AG04450 (cell line): ENCODE measurements at places on chromosomes 11 and 22. TPM values are rescaled to one million over a fixed set of nuclear protein-coding genes. Genes with fewer than 3 reads are reported as not detected.

GAL3ST3 gene
- 0.09 and 0.11 TPM in 2 replicates for polyA plus RNA-seq

MYEOV gene
- 1.6 and 3.3 TPM in 2 replicates for polyA plus RNA-seq

GDPD4 gene
- not detected in 2 replicates for polyA plus RNA-seq

KMT5B gene
- polyA plus RNA-seq, result 14.7 and 17.2 TPM in 2 replicates

GLB1L2 gene
- 0.11 and 0.12 TPM in 2 replicates for polyA plus RNA-seq

RTN4RL2 gene
- 0.11 and 0.45 TPM in 2 replicates for polyA plus RNA-seq

PTPRCAP gene
- polyA plus RNA-seq, result 0.07 and 0.12 TPM in 2 replicates

PATE2 gene
- not detected in 2 replicates for polyA plus RNA-seq

VPS26B gene
- polyA plus RNA-seq, result 49.9 and 53.7 TPM in 2 replicates

GRCh38 chr11:86957976-86958646 lies 2.9 kb upstream of the FZD4 start:
- no peak for DNase-seq

DNA sequence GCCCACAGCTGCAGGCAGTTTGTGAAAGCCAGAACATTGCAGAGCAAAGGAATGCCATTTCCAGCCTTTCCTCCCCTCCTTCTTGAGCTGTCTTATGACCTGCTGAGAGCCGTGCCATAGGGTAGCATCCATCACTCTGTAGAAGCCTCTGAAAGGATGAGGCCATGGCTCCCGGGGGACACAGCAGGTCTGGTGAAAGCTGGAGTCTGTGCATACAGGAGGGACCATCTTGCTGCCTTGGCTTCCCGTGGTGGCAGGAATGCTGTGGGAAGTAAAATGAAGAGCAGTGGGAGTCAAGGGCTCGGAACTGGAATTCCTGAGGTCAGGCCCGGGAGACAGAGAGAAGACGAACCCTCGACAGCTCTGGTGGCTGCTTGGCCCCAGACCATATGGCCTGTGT lies 30.9 kb downstream of the ANO1 start:
- DNase-seq, result no peak

DNA sequence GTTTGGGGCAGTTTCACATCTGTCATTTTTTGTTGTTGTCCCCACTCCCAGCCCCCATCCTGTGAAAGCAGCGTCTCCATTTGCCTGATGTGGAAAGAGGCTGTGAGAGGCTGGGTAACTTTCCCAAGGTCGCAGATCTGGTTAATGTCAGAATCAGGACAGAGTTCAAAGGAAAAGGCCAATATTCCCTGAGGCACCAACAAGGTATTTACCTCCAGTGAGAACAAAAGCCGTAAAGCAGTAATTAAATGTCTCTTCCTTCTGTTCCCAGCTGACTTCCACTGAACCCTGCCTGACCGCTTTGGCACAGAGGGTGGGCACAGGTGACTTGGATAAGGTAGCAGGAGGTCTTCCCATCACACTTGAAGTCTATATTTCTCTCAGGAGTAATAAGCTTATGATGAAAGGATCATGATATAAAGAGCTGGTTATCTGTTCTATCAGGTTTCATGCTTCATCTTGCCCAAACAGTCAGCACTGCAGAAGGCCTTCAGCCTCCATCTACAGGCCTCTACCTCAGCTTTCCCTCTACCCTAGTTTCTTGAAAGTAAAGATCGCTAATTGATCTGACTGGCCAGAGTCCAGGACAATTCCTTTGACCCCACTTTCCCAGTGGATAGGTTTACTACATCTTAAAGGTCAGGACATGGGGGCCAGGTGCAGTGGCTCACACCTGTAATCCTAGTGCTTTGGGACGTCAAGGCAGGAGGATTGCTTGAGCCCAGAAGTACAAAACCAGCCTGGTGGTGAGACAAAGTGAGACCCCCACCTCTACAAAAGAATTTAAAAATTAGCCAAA lies 9.4 kb downstream of the C11orf91 start:
- DNase-seq, result no peak

DNA sequence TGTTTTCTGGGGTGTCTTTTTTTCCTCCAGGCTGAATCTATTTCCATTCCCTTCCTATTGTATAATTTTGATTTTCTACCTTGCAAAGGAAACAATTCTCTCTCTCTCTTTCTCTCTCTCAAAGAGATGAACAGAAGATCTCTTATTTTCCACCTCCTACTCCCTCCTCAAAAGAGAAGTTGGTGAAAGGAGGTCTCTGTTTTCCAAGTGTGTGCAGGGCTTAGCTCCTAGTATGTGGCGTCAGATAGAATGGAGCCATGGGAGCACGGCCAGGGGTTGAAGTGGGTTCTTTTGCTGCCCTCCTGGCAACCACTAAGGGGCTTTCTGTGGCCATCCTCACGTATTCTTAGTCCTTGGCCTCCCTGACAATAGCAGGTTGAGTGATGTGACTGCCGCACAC lies 480 bp downstream of the TRIM34 start:
- DNase-seq, result no peak

- peak; percentile 13 for DNase-seq
These were observed 418.2 kb downstream of the SOX6 start for GRCh38 chr11:15938121-15938611.

- no peak for DNase-seq
These were observed 26.9 kb upstream of the CSTF3 start for GRCh38 chr11:33187998-33188722.

- DNase-seq, result peak; percentile 50
These were observed 150.5 kb downstream of the FEZ1 start for GRCh38 chr11:125345421-125346178.

- no peak for DNase-seq
These were observed 20.4 kb downstream of the SLC37A2 start for GRCh38 chr11:125083312-125084056.

DNA sequence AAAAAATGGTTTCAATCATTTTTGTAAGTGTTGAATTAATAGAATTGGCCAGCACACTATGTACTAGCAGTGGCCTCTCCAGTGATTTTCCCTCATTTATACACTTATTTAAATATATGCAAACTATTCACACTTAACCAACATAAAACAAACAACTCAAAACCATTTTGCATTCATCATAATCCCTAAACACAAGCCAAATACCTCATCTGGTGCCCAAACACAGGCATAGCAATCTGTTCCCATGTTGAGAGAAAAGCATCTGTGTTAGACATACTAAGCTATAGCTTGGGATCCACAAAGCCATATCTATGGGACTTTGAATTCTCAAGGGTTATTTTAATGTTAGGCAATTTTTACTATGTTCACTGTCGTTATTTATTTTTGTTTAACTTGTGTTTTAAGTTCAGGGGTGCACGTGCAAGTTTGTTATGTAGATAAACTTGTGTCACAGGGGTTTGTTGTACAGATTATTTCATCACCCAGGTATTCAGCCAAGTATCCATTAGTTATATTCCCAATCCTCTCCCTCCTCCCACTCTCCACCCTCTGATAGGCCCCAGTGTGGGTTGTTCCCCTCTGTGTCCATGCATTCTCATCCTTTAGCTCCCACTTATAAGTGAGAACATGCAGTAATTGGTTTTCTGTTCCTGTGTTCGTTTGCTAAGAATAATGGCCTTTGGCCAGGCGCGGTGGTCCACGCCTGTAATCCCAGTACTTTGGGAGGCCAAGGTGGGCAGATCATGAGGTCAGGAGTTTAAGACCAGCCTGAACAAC lies 31.0 kb upstream of the RCN1 start:
- DNase-seq, result no peak

DNA sequence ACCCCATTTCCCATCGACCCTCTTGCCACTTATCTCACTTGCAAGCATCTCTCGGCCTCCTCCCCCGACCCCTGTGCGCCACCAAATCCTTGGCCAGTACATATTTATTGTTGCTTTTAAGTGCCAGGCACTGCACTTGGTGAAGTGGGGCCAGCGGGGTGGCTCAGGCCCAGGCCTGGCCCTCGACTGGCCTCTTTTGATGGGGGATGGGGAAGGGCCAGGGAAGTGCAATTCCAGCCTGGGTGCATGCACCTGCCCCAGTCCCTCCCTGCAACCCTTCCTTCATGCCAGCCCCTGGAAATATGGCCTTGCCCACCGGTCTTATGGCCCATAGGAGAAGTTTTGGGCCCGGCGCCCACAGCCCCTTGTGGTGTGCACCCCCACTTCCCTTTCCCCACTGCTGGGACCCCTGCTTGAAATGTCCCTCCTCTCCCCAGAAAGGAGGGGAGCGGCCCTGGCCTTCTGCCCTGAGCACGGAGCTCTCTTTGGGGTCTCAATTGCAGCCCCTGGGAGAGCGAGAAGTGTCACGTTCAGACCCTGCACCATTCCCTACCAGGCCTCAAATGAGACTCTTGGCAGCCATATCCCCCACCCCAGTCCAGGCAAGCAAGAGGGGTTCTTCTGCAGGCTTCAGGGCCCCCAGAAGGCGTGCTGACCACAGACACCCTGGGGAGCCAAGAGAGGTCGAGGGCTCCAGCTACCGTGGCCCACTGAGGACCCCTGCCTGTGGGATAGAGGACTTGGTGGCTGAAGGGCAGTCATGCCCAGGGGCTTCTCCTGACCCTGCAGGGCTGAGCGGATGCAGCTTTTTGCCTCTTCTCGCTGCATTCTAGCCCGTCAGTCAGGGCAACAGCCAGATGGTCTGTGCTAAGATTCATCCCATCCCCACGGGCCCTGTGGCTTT lies 961 bp downstream of the SUSD2 start:
- no peak for DNase-seq

DNA sequence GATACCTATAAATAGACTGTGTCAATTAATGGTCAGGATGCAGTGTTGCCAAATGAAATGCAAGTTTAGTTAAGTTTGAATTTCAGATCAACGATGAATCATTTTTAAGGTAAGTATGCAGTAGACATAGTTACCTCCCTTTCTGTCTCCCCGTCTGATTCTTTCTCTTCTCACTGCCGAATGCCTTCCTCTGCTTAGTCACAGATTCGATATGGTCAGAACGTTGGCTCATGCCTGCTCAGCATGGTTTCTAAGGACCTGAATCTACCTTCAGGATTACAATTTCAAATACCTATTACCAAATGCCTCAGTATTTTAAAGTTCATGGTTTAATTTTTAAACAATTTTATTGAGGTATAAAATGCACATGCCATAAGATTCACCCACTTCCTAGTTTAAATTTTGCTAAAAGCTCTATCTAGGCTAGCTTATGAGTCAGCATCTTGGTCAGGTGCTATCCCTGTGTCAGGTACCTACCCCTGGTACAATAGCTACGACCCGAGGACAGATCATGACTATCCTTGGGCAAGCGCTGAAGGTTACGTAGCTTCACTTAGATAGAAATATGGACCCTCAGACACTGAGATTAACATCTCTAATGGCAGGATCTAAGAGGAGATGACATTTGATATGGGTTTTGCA lies 78.2 kb upstream of the SPON1 start:
- DNase-seq, result no peak

DNA sequence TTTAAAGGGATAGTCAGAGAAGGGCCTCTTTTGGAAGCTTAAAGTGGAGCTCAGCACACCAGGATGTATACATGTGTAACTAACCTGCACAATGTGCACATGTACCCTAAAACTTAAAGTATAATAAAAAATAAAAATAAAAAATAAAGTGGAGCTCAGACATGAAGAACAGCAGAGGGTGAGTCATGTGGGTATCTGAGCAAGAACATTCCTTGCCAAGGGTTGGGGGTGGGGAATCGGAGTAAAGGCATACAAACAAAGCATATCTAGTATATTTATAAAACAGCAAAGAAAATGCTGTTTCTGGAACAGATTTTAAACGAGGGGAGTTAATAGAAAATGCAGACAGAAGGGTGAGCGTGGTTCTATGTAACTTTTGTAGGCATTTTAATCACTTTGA lies 562.6 kb upstream of the ANO3 start:
- no peak for DNase-seq

GRCh38 chr11:25396847-25397246 lies 900.0 kb downstream of the LUZP2 start:
- DNase-seq, result no peak

DNA sequence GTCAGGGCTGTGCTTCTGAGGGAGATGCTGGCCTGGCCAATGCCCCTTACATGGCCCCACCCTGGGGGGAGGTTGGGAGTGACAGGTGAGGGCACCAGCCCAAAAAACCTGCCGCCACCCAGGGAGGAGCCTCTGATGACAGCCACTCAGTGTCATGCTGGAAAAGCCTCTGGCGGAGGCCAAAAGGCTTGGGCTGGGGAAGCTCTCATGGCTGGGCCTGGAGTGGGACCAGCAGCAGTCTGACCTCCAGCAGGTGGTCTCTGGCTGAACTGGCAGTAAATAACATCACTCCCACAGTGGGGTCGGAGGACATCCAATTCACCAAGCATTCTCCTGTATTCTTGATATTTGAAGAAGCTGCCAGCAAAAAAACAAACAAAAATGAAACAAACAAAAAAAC lies 20.1 kb downstream of the FGF3 start:
- no peak for DNase-seq

DNA sequence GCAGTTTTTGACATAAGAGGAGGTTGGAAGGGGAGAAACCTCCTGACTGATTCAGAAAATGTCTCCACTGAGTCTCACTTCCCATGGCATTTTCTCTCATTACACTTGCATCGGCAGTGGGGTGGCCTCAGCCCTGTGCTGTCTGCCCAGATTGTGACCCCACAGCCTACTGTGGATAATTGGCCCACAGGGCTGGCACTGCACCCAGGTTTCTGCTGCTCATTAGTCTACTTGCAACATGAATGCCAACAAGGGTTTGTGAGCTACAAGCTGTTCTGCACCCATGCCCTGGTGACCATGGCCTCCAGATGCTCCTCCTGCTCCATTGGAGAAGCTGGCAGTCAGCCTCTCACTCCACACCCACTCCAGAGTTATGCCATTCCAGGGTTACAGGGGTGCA lies 296.0 kb downstream of the CTTN start:
- no peak for DNase-seq

GRCh38 chr11:42012271-42012670 lies 552.8 kb upstream of the LRRC4C start:
- no peak for DNase-seq

- no peak for DNase-seq
These were observed 1321.7 kb downstream of the TBC1D22A start for GRCh38 chr22:48084041-48084728.

GRCh38 chr11:39541945-39542351 lies 1917.5 kb downstream of the LRRC4C start:
- no peak for DNase-seq

DNA sequence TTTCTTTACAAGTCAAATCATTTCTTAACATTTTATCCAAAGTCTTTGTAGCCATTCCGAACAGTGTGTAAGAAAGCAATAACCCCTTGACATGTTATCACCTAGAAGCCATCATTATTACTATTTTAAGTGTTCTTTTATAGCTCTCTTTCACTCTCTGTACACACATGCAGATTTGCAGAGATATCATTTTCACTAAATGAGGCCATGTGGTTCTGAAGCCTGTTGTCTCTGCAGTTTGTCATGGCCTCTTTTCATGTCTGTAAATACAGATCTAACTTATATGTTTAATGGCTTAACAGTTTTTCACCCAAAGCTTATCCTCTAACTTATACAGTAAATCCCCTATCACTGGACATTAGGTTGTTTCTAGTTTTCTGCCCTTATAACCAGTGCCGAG lies 166.8 kb downstream of the MYO18B start:
- DNase-seq, result no peak

DNA sequence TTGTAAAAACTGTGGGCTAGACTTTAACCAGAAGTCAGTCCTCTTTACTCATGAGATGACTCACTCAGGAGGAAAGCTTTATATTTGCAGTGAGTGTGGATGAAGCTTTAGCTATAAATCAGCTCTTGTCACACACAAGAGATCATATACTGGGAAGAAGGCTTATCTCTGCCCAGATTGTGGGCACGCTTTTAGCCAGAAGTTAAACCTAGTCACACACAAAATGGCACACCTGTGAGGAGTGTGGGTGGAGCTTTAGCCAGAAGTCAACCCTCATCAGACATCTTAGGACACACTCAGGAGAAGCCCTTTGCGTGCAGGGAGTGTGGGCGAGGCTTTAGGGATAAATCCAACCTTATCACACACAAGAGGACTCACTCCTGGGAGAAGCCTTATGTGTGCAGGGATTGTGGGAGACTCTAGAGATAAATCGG lies 706.9 kb upstream of the LUZP2 start:
- DNase-seq, result peak; percentile 21
